A549 treated with DMSO at 1 μM for 4 hours (cell line): ENCODE measurements at places on chromosomes 6 and 20. TPM values are rescaled to one million over a fixed set of nuclear protein-coding genes. Genes with fewer than 3 reads are reported as not detected.

Gene MYLIP
- total RNA-seq, result 3.0 to 3.8 TPM (median 3.2 TPM) in 5 replicates

Gene CCDC170
- 0.07 to 0.40 TPM (median 0.20 TPM) in 4 of 5 replicates, not detected in the other for total RNA-seq

Gene SMLR1
- not detected in 5 replicates for total RNA-seq

Gene KCTD20
- 19.1 to 25.1 TPM (median 21.7 TPM) in 5 replicates for total RNA-seq

Gene AGPAT1
- total RNA-seq, result 33.2 to 42.8 TPM (median 39.6 TPM) in 5 replicates

Gene ULBP3
- 3.7 to 5.0 TPM (median 4.0 TPM) in 5 replicates for total RNA-seq

Gene TSPO2
- not detected in 5 replicates for total RNA-seq

Gene VWA7
- total RNA-seq, result 1.4 to 2.0 TPM (median 1.8 TPM) in 5 replicates

Gene EPM2A
- 2.5 to 4.7 TPM (median 3.0 TPM) in 5 replicates for total RNA-seq

Gene PKHD1
- total RNA-seq, result not detected in 5 replicates

Gene COL21A1
- 0.56 to 1.4 TPM (median 0.68 TPM) in 5 replicates for total RNA-seq

Gene ADAM33
- total RNA-seq, result 0.05 to 0.06 TPM (median 0.05 TPM) in 3 of 5 replicates, not detected in the others
